Kidney epithelial cell (primary cell): ENCODE measurements at places on chromosomes 3 and 15.

GRCh38 chr15:48103647-48104046 lies 17.1 kb upstream of the SLC24A5 start:
- no peak for DNase-seq

- DNase-seq, result no peak
Measured at GRCh38 chr3:63192248-63192647, 85.9 kb upstream of the SYNPR start.

- DNase-seq, result no peak
Measured at GRCh38 chr3:72041511-72041910, 256.6 kb upstream of the PROK2 start.

- no peak for DNase-seq
Measured at GRCh38 chr3:160577556-160578195, 12.3 kb upstream of the KPNA4 start.

- peak; percentile 18 for DNase-seq
Measured at GRCh38 chr15:56168394-56168793, 75.3 kb downstream of the RFX7 start.

GRCh38 chr3:182242489-182242942 lies 530.8 kb downstream of the SOX2 start:
- no peak for DNase-seq

DNA sequence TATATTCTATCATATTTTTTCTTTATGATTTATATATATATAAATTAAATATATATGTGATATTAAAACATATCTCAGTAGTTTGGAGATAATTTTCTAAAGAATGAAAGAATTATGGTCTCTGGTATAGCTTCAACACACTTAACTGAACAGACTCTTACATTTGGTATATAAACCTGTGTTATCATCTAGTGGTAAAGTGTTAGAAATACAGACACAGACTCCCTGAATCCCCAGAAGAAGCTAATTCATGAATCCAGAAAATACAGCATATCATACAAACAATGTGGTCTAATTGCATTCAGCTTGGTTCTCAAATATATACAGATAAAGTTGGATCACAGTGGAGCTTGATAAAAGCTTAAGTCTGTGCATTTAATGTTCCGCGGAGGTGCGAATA lies 1100.4 kb downstream of the ROBO2 start:
- no peak for DNase-seq

DNA sequence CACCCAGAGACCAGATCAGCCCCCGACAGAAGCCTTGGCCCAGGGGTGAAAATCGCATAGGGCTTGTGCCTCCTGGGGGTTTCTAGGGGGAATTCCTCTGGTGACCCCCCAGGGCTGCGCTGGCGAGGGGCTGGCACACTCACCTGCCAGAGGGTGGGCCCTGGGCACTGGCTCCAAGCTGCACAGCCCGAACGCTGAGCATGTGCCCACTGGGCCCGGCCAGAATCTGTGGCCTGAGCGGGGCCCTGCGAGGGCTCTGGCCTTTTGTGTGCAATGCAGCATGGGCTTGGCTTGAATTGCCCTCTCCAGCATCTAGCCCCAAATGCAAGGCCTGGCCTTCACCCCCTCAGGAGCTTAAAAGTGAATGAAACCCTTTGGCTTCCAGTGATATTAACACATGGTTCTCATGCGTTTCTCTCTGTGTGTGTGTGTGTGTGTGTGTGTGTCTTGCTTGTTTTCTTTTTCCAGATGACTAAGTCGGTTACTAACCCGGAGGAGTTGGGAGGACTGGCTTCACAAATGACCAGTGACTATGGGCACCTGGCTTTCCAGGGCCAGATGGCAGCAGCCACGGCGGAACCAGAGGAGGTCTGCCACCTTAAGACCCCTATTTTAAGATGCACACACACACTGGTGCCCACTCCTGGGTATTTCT lies 259.1 kb upstream of the TPM1 start:
- DNase-seq, result peak; percentile 74

DNA sequence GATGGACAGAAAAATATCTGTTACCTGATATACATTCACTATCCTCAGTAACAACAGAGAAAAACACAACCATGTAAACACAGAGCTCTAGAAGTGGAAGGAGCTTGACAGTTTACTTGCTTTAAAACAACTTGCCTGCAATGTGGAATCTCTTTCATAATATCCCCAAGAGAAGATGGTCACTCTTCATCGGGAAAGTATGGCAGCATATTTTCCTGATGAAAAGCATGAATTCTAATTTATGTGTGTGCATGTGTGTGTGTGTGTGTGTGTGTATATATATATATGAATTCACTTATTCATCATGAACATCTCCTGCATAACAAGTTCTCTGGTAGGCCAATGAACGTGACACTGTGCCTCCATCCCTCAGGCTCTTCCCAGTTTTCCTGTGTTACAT lies 81.2 kb downstream of the EFL1 start:
- DNase-seq, result no peak

DNA sequence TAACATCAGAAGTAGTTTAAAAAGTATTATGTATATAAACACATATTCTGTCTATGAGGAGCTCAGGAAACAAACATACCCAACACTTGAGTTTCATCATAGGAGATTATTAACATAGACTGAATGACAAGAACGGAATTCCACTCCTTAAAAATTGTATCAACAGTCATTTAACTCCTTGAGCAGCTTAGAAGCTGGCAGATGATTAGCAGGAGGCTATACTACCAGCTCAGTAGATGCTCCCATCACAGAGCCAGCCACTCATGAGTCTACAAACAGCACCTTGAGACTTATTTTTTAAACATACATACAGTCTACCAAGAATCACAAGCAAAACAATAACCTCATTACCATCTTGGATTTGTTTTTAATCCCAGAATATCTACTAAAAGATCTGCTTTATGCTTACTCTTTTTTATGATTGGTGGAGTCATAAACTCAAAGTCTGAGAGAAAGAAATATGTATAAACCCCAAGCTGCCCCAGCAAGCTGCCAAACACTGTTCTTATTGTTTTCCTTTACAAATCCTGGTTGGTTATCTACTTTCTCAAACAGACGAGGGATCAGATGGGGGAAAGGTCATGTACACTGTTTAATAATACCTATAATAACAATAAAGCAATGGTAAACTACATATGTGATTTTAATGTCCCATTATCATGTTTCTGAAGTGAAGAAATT lies 59.5 kb downstream of the CBLB start:
- DNase-seq, result no peak

DNA sequence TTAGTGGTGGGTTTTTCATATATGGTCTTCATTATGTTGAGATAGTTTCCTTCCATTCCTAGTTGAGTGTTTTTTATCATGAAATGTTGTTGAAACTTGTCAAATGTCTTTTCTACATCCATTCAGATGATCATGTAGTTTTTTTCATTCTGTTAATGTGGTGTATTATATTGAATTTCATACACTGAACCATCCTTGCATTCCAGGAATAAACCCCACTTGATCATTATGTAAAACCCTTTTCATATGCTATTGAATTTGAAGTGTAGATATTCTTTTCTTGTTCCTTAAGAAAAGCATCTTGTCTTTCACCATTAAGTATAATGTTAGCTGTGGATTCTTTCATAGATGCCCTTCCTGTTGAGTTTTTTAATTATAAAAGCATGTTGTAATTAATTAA lies 42.9 kb downstream of the PIAS1 start:
- DNase-seq, result no peak

- no peak for DNase-seq
Measured at GRCh38 chr15:33001926-33002325, 192.6 kb downstream of the FMN1 start.

DNA sequence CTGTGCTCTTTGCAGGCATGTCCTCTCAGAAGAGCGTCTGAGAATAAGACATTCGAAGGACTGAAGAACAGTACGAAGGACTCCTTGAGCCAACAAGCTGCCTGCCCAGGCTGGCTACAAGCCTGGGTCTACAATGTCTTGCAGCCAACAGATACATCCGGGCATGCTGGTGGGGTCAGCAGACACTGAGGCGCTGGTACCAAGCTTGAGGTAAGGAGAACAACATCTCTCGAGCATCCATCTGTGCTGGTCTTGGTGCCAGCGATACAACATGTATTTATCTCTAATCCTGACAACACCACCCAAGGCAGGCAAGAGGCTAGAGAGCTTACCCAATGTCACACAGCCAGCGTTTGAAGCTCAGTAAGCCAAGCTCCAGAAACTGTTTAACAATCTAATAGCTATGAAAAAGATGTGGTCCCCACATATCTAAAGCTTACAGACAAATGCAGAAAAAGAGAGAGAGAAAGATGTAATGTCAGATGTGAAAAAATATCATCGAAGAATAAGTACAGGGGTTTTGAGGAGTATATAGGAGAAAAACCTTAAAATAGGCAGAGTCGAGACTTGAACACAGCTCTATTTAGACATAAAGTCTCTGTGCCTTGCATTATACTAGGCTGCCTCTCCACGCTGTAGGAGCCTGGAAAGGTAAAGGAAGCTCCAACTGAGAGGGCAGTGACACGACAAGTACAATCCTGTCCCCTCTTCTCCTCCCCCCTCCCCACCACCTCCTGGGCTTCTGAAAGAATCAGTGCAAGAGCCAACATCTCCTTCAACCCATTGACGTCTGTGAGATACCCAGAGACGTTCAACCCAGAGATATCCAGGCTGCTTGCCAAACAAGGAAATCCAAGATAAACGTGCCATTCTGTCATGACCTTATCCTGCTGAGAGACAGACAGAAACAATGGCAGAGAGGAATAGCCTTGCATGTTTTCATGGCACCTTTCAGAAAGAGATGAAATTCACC lies 39.4 kb downstream of the WWTR1 start:
- DNase-seq, result no peak

DNA sequence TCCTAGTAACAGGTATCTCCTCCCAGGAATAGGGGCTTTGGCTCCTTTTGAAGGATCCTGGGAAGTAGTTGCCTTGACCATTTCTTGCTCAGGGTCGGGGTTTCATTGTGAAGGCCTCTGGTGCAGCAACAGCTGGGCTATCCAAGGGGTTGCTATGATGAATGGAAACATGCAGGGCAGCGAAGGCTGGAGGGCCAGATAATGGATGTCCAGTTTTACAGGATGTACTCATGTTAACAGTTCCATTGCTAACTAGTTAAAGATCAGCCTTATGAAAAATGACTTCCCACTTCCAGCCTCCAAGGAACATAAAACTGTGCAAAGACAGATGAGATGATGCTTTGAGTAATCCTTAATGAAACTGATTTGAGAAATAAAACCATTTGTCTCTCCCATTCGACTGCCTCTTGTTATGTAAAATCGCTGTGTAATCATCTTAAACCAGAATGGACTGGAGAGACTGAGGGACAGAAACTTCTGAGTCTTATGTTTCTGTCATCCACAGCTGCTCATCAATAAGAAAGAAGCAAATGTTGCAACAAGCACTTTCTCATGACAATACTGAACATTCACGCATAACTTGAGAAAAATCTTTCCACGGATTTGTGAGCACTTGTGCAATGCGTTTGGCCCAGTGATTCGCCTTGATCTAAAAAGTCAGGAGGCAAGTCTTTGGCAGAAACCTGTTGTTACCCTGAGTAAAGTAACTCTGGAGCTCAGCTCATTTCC lies 473.5 kb upstream of the RGMA start:
- no peak for DNase-seq

GRCh38 chr3:77042882-77043281 lies 3.0 kb downstream of the ROBO2 start:
- no peak for DNase-seq

DNA sequence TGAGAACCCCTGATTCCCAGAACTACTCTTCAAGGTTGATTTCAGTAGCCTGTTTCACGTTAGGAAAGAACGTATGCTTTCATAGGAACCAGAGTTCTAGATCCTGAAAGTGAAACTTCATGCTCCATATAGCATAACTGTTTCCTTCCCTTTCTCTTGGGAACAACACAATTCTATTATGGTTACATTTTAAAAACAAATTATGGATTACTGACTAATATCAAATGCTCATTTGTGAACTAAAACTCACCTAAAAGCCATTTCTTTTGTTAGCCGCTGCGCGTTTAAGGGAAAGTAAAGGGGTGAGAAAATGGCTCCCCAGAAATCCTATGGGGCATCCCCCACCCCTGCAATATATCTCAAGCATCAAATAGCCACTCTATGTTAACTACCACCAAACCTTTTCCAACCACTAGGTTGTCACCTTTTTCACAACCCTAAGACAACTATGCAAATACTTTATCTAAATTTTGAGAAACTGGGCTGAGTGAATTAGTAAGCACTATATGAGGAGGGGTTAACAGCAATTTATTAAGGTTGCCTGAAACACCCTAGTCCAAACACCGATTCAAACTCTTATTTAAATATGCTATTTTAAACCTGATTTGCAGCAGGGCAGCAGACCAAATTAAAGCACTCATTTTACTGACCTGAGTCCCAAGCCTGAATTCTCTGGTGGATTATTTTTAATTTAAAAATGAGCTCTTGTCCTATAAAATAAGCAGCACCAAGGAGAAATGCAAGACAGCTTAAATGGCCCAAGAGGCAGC lies 2.4 kb downstream of the SIAH2 start:
- no peak for DNase-seq

DNA sequence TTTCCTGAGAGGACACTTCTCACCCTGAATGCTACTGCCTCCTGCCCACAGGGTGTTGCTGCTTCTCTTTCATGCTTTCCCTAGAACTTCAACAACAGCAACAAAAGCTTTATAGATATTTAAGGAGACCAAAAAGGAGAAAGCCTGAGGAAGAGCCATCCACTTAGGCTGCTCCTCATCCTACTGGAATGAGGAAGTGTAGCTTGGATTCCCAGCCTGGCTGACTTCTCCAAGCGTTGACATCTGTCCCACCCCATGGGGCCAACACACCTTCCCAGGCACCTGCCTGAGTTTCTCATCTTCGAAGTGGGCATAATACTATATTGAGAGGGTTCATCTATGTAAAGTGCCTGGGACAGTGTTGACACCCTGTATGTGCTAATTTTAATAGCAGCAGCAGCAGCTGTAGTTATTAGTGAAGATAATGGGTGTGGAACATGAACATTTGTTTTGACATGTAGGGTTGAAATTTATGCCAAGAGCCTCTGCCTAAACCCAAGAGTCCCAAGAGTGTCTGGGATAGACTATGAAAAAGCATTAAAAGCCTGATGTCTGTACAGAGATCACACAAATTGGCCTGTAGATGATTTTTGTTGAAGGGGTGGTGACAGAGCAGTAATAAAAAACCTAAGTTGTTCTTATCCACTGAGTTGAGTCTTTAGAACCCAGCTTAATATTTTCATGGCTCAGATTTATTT lies 96.5 kb upstream of the PIAS1 start:
- no peak for DNase-seq

GRCh38 chr3:27594096-27594690 lies 110.0 kb upstream of the SLC4A7 start:
- DNase-seq, result no peak

- DNase-seq, result no peak
Measured at GRCh38 chr3:73576999-73577461, 47.7 kb downstream of the PDZRN3 start.

GRCh38 chr15:35465783-35466182 lies 80.2 kb downstream of the DPH6 start:
- DNase-seq, result no peak

DNA sequence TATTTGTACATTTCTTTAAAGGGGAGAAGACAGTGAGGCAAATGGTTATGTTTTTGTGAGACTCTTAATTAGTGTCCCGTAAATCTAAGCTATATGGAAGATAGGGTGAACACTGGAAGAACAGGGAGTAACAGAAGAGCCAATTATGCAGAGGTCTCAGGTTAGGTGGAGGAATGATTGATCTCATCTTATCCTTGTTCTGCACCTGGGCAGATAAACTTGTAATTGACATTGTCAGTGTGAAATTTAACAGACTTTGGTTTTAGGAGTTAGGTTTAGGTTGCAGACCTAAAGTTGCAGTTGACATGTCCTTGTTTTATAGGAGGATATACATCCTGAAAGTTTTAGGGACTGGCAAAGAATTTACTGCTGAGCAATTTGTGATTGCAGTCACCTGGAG lies 3.1 kb upstream of the TWF2 start:
- DNase-seq, result no peak
